Stimulated activated naive CD8-positive, alpha-beta T cell treated with anti-CD3 and anti-CD28 coated beads, Interleukin-15, amount 100 ng/mL, for 72 hours (primary cell): ENCODE measurements at places on chromosomes 5 and 9.

DNA sequence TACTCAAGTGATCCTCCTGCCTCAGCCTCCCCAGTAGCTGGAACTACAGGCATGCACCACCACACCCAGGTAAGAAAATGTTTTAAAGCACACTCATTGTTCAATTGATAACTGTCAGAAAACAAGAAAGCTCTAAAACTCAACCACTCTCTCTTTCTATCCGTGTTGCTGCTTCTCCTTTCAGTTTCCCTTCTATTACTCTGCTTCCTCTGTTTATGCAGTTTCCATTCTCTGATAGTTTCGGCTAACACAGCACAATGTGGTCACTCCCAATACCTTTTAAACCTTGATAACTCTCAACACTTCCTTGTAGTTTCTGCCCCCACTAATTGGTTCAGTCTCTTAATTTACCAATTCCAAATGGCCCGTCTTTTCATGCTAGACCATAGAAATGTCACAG is 59.2 kb upstream of the NR4A3 start:
- peak; percentile 8 for DNase-seq

DNA sequence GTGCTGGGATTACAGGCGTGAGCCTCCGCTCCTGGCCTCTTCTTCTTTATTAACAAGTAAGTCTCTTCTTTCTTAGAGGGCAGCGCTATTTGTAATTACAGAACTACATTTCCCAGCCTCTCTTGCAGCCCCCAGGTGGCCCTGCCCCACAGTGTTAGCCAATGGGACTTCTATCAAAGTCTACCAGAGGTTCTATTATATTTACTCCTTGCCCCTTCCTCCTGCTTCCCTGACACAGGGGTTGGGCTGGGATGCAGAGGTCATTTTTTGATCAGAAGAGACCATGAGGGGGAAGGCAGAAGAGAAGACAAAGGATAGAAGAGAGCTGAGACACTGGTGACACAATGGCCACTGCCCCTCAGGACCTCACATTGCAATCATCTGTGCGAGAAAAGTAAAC is 224.2 kb downstream of the SYK start:
- no peak for DNase-seq

GRCh38 chr5:1538276-1538675 is 14.5 kb upstream of the LPCAT1 start:
- no peak for DNase-seq

- no peak for DNase-seq
Observed at GRCh38 chr5:96080557-96080956, 118.9 kb upstream of the ELL2 start.

- DNase-seq: no peak
Observed at GRCh38 chr5:65483546-65484346, 2.0 kb upstream of the ADAMTS6 start.

DNA sequence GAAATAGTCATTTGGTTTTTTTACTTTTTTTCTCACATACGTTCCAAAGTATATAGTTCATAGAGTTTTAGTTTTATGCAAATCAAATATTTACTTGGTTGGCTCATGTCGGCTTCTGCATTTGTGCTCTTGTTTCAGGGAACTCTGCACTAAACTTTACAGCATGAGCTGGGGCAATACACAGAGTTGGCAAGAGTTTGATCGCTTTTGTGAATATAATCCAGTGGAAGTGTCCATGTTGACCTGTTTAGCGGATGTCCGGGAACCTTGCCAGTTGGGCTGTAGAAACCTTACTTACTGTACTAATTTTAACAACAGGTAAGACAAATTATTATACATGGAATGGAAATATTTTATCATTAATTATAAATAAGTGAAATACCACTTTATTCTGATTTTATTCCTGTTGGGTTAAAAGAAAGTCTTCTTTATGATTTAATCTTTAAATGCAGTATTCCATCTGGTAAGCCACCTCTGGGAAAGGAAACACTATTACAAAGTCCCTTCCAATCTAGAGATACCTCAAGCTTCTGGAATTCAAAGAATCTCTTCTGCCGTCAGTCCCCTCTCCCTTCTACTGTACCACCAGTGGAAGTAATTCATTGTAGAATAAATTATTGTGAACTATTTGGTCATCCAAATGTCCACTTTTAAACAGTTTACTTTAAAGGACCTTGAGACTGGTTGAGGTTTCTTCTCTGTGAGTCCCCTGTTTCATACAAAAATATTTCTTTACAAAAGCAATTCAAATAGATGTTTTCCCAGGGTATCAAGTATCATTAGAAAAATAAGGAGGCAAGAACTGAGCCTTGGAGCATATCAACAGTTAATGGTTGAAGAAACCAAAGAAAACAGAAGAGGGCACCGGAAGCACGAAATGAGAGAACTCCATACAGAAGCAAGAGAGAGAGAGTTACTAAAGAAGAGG is 45.2 kb upstream of the GLIPR2 start:
- no peak for DNase-seq

DNA sequence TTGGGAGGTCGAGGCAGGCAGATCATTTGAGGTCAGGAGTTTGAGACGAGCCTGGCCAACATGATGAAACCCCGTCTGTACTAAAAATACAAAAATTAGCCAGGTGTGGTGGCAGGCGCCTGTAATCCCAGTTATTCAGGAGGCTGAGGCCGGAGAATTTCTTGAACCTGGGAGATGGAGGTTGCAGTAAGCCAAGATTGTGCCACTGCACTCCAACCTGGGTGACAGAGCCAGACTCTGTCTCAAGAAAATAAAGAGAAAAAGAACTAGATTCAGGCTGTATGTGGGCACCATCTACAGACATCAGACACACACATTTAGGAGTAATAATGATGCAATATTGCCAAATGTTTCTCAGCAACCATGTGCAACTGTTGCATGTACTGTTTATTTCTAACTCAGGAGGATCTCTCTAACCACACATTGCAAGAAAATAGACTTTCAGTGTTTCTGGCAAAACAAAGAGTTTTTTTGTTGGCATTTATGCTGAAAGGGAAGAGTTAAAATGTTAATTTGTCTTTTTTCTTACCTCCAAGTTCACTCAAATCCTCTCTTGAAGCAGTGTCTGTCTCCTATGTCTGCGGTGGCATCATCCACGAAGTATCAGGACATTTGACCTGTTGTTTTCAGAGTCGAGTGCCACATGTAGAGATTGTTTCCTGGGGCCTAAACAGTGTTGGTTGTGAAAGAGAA is 5.1 kb upstream of the ORM1 start:
- DNase-seq: peak; percentile 10

- peak; percentile 51 for DNase-seq
Observed at GRCh38 chr9:123637945-123638634, 282.1 kb downstream of the CRB2 start.

GRCh38 chr9:106177216-106177615 is 482.9 kb downstream of the TMEM38B start:
- no peak for DNase-seq

DNA sequence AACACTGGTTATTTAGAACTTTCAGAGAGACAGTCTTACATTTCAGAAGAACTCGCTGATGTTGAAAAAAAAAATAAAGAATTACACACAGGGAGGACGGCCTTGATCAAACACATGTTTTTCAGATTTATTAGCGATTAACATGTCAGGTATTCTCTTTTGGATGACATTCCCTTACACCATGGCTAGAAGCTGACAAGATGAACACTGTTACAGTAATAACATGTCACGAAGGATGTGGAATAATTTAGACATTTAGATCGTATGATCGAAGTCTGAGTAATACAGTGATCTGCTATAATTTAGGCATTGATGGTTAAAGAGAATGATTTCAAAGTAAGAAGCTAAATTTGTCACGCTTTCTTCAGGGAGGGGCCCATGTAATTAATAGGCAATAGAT is 24.6 kb upstream of the FBXL7 start:
- DNase-seq: no peak

- DNase-seq: no peak
Observed at GRCh38 chr9:94812343-94812742, 85.8 kb downstream of the AOPEP start.
